Smooth muscle cell of the brain vasculature (primary cell): ENCODE measurements at places on chromosomes 11 and 22.

- DNase-seq, result no peak
These were observed 894.6 kb downstream of the METTL15 start for GRCh38 chr11:29002816-29003215.

GRCh38 chr11:134864233-134864967 is 452.4 kb upstream of the B3GAT1 start:
- no peak for DNase-seq

- DNase-seq, result no peak
These were observed 33.2 kb upstream of the CECR2 start for GRCh38 chr22:17336061-17336460.

- peak; percentile 66 for DNase-seq
These were observed at the start of gene LRRN4CL for GRCh38 chr11:62689421-62690183. LRRN4CL (minus strand) TSS chr11:62689530; CDS start chr11:62688508, 1,022 bp downstream.

DNA sequence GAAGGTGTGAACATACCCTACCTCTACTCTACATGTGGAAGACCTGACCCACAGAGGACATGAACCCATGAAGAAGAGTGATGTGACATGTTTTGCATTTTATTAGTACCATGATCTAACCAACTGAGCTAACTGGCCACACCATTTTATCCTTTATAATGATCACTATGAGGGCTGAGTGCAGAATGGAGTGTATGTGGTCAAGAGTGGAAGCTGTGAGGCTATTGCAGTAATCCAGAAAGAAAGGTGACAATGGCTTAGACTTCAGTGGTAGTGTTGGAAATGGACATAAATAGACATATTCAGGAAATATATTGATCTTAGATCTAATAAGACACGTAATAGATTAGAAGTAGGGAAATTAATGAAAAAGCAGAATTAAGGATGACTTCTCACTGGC is 3.8 kb downstream of the SRSF8 start:
- no peak for DNase-seq

DNA sequence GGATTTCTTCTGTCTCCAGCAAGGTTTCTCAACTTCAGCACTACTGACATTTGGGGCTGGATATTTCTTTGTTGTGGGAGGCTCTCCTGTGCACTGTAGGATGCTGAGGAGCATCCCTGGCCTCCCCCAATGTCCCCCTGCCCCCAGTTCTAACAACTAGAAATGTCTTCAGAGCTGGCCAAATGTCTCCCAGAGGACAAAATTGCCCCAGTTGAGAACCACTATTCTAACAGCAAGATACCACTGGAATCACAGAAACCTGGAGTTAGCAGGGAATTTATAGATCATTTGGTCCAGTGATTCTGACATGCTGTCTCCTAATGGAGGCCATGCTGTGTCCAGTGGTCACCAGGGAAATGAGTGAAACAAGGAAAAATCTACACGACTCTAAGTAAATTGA is 32.2 kb upstream of the DMC1 start:
- no peak for DNase-seq

- no peak for DNase-seq
These were observed 85.7 kb downstream of the NECTIN1 start for GRCh38 chr11:119643212-119643875.

DNA sequence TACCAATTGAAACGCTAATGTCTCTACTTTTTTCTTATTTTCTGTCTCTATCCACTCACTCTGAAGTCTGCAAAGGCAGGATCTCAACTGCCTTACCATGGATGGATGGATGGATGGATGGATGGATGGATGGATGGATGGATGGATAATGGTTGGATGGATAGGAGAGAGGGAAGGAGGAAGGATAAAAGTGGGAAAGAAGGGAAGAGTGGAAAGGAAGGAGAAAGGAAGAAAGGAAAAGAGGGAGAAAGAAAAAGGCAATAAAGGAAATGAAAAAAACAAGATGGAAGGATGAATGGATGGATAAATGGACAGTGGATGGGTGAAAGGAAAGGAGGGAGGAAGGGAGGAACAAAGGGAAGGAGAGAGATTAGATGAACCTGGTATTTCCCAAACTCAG is 506.0 kb downstream of the MN1 start:
- DNase-seq, result no peak

- peak; percentile 99 for DNase-seq
These were observed 7.6 kb upstream of the SERPINH1 start for GRCh38 chr11:75554258-75555022.

GRCh38 chr11:75667831-75668450 is 897 bp downstream of the MAP6 start:
- DNase-seq, result no peak

GRCh38 chr11:45178890-45179671 is 32.6 kb downstream of the PRDM11 start:
- no peak for DNase-seq

DNA sequence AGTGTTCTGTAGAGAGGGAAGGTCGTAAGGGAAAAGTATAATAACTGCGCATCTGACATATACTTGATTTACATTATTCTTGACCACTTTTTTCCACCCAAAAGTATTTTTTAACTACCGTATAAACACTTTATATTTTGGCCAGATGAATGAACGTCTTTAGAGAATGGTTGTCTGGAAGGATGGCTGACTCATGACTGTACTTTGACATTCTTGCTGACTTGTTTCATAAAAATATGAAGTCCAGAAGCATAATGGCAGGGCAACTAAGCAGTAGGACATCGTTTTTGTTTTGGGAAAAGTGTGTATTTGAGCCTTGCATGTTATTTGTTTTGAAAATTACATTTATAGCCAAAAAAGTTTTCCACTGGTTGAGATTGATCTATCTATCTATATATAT is 110.0 kb downstream of the OSBP2 start:
- no peak for DNase-seq

- no peak for DNase-seq
These were observed 57.3 kb upstream of the SLN start for GRCh38 chr11:107769189-107769588.

DNA sequence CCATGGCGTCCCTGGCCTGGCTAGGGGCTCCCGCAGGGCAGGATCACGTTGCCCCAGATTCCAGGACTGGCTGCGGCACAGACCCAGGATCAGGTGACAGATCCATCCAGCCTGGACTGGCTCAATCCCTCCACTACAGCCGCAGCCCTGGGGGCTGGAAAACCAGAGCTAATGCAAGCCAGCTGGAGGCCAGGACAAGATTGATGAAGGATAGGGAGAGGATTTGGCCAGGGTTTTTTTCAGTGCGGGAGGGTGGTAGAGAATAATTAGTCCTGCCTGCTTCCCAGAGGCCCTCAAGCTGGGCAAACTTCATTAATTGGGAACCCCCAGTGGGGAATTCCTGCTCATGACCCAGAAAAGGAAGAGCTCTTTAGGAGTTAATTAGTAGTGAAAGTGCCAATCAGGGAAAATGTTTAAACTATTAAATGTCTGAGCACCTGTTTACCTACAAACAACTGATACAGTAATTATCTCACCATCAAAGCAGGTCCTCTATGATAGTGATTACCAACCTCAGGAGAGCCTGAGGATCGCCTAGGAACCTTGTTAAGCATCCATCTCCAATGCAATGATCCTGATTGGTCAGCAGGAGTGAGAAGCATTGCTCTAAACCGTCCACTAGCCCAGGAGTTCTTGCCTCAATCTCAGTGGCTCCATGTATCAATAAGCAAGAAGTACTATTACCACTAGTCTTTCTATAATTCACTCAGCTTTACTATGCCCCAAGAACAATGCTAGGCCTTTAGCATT is 33.0 kb upstream of the MYOD1 start:
- no peak for DNase-seq

GRCh38 chr11:44400431-44400830 is 90.5 kb upstream of the ALX4 start:
- no peak for DNase-seq

DNA sequence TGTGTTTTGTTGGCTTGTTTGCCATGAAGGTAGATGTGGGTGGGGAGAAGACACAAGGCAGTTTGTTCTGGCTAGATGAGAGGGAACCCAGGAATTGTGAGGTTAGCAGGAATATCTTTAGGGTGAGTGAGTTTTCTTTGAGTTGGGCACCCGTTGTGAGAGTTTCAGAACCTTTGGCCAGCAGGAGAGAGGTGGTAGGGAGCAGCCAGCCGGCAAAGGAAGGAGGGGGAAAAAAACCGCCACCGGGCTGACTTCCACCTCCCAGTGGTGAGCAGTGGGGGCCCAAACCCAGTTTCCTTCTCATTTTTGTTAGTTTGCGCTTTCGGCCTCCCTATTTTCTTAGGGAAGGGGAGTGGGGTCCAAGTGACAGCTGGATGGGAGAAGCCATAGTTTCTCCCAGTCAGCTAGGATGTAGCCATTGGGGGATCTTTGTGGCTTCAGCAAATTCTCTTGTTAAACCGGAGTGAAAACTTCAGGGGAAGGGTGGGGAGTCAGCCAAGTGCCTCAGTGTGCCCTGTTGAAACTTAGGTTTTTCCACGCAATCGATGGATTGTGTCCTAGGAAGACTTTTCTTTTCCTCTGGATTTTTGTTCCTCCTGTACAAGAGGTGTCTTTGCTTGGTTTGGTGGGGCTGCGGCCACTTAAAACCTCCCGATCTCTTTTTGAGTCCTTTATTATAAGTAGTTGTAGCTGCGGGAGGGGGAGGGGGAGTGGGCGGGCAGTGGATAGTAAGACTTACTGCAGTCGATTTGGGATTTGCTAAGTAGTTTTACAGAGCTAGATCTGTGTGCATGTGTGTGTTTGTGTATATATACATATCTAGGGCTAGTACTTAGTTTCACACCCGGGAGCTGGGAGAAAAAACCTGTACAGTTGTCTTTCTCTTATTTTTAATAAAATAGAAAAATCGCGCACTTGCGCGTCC is 1.1 kb upstream of the GCAT start:
- no peak for DNase-seq

DNA sequence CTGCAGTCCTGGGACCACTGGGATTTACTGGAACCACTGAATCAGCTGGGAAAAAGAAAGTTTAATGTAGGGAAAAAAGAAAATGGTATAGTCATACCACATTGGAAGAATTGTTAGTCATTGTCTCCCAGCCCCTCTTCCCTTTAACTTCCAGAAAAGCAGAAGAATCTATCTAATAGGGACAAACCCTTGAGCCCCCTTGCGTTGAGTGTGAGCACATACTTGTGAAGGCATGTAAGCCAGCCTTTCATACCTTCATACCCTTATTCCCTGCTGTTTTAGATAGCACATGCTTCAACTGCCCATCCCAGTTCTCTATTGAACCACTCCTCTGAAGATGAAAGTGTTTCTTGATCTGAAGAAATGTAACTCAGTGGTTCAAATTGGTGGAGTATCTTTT is 6.6 kb downstream of the TREH start:
- no peak for DNase-seq

DNA sequence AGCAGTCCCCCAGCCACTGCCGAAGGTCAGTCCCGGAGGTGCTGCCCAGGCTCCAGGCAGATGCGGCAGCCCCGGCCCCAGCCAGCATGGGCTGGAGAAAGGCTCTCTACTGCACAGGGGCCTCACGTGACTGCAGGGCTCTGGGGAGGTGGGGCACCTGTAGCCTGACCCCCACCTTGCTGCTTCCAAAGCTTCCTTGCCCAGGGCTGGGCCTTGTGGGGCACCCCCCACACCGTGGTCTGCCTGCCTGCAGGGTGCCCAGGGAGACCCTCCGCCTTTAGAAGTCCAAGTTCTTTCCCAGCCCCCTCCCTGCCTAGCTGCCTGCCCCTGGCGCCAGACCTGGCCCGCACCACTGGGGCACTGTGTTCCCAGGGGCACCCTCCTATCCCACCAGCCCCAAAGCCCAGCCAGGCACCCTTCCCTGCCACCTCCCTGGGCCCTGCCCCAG is 28.4 kb upstream of the TXNRD2 start:
- no peak for DNase-seq

DNA sequence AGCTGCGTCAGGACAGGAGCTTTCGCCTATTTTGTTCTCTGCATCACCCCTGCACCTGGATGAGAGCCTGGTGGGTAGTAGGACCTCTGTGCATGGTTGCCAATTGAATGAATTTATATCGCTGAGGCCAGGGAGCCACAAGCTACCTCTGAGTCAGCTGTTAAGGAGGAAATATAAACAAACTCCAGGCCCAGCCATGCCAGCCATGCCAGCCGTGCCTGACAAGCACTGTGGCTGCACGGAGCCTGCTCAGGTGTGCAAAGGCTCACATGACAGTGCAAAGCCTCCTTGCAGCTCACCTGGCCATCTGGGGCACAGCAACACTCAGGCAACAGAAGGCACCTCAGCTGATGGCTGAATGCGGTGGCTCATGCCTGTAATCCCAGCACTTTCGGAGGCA is 33.7 kb upstream of the LINC01488 start:
- DNase-seq, result no peak

DNA sequence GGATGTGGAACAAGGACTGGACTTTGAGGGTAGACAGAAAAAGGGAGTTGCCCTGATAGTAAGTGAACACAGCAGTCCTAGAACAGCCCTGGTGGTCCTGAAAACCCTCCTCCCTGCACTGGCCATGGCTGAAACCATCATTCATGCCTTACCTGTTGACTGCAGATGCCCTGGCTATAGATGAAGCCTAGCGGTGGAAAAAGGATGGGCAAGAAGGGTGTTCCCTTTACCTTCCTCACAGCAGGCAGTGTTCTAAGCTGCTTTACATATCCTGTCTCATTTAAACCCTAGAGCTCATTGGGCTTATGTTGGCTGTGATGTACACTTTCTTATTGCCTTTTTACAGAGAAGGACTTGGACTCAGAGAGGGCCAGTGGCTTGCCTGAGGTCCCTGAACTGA is 133.6 kb downstream of the C11orf91 start:
- DNase-seq, result no peak

DNA sequence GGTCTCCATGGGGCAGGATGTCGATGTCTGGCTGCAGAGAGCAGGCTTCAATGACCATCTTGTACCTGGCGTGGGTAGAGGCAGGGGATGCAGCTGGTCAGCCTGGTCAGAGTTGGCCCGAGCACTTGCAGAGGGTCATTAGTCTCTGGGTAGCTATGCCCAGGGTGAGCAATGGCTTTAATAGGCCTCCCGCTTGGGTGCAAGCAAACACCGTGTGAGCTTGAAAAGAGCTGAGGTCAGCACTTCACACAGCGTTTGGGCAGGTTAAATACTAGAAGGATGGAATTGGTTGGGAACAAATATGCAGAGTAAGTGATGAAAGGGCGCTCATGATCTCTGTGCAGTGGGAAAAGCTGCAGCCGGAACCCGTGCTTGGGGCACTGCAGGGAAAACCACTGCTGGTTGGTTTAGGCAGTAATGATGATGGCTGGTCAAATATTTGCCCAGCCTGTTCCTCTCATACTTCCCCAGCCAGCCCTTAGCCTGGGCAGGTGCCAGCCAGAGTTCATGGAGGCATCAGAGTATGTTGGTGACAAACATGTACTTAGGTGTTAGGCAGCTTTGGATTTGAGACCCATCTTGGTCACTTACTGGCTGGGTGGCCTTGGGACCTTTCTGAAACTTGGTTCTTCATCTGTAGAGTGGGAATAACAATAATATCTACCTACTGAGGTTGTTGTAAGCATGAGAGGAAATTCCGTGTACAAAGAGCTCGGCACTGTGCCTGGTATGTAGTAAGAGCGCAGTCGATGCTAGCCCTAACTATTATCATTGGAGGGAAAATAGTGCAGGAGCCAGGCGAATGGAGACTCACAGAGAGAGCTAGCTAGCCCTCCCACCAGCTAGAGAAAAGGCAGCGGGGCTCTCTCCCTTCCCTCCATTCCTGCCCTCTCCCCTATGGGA is 25.2 kb upstream of the KCNJ11 start:
- DNase-seq, result no peak
